ENCODE measurements at places on chromosomes 1 and 21.

- DNase-seq: no peak
These were observed 288.5 kb downstream of the TPR start for GRCh38 chr1:186086583-186086982.

DNA sequence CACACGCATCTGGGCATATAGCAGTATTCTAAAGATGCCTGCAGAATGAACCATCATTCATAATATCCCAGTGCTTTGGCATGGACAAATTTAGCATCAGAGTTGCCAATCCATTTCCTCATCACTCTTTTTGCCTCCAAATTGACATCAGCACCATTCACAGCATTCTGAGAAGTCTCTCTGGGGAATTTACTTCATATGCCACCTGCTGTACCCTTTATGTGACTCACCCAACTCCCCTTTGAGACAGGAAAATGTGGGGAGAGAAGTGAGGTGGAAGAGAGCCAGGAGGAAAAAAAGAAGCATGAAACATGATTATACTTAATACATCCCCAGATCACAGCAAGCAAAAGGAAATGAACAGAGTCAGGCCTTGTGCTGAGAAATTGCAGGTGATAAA lies 37.4 kb downstream of the RAB3B start:
- no peak for DNase-seq

DNA sequence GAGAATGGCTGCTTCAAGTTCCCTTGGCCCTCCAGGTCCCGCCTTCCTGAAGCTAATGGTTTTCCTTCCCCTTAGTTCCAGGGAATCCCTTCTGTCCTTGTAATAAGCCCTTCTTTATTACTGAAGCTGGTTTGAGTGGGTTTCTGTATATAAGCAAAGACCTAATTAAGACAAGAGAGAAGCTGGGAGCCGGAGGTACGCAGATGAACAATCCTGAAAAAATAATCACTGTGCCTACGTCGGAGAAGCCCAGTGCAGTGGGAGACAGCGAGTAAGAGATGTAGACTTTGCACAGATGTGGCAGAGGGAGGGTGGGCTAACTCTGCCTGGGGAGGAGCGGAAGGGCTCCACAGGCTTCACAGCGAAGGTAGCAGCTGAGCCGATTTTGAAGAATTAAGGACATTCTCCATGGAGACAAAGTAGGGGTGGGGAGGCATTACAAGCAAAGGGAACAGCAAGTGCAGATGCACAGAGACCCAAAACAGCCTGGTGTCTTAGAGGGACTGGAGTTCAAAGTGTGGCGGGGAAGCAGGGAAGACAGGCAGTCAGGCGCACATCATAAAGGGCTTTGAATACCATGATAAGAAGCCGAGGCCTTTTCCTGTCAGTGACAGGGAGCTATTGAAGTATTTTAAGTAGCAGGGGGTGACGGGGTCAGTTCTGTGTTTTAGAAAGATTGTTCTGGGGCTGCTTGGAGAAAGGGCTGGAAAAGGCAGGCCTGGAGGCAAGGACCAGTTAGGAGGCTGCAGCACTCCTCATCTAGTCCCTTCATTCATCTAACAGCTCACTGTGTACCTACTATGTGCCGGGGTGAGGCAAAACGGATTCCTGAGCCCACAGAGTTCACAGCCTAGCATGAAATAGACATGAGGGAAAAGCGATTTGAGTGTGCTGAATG lies 6.5 kb downstream of the RIMS3 start:
- no peak for DNase-seq

DNA sequence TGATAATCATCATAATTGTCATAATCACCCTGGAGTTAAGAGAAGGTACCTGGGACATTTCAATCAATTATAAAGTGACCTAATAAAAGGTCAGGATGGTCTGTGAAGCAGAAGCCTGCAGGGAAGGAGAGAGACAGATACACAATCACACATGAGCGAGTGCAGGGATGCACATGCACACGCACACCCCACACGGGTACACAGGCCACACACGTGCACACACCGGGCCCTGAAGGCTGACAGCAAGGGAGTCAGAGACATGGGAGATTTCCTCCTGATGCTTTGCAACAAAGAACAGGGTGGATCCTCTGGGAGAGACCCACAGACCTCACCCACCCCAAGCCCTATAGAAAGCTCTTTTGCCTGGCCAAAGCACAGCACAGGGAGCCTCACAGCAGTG lies 82.3 kb upstream of the ZC3H12A start:
- no peak for DNase-seq

- DNase-seq: no peak
These were observed 78.6 kb downstream of the LAMC1 start for GRCh38 chr1:183101841-183102276.

DNA sequence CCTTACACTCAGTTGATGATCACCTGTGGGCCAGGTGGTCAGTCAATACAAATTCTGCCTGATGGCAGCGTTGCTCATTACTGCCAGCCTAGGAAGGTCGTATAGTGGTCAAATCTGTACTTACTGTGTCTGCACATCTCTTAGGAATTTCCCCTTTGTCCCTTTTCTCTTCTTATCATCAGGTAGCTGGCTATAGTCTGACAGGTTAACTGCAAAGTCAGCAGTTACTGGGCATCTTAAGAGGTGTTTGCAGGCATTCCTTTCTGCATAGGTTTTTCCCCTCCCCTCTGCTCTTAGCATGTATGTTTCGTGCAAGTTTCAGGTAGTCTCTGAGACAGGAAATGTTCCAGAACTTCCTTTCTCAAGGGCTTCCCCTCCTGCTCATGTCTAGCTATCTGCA lies 298.7 kb downstream of the LRRIQ3 start:
- no peak for DNase-seq

DNA sequence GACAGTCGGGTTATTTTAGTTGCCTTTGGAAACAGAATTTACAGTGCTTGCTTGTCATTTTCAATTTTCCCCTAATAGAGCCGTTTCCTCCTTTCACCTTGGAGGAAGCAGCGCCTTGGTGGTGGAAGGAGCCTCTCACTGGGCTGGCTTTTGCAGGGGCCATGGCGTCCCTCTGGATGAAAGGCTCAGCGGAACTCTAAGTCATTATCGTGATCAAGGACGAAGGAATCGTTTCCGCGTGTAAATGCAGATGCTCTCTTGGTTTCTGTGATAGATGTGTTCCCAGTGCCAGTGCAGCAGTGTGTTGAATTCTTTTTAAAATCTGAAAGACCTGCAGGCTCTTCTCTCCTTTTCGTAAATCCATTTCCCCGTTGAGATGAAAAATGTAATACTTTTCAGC lies 126.2 kb upstream of the LMO4 start:
- no peak for DNase-seq

- no peak for DNase-seq
These were observed 145.6 kb downstream of the GDAP2 start for GRCh38 chr1:117783606-117784396.

- no peak for DNase-seq
These were observed 52.6 kb upstream of the SLC35A3 start for GRCh38 chr1:99917214-99917613.

DNA sequence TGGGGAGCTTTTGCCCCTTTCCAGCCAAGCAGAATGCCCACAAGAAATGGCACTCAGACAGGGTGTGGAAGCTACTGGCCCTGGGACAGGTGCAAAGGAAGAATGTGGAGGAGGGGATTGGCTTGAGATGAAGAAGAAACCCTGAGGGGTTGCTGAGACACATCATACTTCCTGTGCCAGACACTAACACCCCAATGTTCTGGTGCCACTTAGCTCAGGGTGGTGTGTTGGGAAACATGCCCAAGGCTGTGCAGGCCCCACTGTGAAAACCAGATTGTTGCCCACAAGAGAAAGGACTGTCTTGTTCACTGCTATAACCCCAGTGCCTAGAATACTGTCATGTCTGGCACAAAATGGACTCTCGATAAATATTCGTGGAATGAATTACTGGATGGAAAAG lies 9.9 kb upstream of the PAQR6 start:
- no peak for DNase-seq

- DNase-seq: no peak
These were observed 33.6 kb downstream of the TYW3 start for GRCh38 chr1:74766579-74766978.

DNA sequence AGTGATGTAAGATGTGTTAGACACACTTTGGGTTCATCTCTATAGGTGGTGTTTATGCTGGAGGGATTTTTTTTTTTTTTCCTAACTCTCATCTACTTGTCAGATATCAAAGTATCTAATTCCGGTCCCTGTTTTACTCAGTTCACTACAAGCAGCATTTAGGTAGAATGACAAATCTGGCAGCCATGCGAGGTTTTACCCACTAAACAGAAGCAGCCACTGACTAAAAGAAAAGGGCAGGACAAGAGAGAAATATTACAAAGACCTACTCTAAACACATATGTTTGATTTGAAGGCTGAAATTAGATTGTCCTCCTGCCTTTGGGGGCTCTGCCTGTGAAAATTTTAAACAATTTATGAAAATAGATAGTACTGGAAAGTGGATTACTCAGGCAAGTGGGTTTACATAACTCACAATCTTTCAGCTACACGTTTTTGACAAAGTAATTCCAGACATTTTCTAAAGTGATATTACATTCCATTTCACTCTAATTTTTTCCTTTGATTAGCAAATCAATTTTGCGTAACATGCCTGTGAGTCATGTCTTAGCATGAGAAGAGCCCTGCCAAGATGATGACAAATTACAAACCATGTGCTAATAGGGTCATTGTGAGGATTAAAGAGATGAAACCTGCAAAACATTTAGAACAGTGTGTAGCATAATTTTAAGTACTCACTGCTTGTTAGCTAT lies 172.6 kb downstream of the PLA2G4A start:
- no peak for DNase-seq

DNA sequence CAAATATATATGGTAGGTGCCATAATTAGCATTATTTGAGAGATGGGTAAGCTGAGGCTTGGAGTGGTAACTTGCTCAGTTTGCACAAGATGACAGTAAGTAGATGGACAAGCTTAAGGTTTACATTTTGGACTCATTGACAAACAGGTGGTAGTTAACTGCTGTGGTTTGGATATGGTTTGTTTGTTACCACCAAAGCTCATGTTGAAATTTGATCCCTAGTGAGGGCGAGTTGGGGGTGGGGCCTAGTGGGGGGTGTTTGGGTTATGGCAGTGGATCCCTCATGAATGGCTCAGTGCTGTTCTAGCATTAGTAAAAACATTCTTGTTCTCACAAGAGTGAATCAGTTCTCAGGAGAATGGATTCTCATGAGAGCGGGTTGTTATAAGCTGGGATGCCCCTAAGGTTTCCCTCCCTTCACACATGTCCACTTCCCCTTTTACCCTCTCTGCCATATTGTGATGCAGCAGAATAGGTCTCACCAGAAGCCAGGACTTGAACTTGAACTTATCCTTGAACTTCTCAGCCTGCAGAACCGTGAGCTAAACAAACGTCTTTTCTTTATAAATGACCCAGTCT lies 6.6 kb upstream of the PRRX1 start:
- no peak for DNase-seq

GRCh38 chr1:237012788-237013383 lies 8.6 kb upstream of the MT1HL1 start:
- DNase-seq: no peak

DNA sequence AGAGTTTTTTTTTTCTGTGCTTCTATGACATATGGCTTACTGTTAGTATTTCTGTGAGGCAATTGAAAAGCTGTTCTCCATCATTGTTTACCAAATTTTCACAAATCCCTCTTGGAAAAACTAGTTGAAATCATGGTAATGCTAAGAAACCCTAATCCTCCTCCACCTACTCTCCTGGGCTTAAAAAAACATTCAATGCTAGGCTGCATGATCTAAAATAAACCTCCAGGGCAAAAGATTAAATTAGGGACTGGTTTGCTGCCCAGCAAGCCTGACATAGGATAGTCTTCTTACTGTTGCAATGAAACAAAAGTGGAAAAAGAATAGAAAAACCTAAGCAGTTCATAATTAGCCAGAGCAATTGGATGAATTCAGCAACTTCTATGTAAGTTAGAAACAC lies 16.1 kb downstream of the C1orf52 start:
- no peak for DNase-seq

DNA sequence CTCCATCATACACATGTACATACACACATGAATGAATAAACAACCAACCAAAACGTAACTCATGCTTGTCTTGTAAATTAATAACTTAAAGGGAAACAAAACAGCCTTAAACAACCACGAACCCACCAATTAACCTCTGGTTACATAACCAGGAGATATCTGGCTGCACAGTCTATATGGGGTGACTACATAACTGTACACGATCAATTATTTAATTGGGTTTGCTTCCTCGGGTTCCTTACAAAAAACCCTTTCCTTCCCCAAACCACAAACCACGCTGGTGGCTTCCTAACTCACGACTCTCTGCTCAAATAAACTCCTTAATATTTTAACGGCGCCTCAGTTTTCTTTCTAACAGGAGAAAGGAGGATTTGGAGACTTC lies 744 bp downstream of the ZNF670 start:
- DNase-seq: no peak

GRCh38 chr1:224615861-224616755 lies at the start of gene CNIH3:
Gene CNIH3, plus strand, starts transcription at chr1:224616317. Its CDS starts 858 bp downstream, at chr1:224617175.
- DNase-seq: peak; percentile 9

DNA sequence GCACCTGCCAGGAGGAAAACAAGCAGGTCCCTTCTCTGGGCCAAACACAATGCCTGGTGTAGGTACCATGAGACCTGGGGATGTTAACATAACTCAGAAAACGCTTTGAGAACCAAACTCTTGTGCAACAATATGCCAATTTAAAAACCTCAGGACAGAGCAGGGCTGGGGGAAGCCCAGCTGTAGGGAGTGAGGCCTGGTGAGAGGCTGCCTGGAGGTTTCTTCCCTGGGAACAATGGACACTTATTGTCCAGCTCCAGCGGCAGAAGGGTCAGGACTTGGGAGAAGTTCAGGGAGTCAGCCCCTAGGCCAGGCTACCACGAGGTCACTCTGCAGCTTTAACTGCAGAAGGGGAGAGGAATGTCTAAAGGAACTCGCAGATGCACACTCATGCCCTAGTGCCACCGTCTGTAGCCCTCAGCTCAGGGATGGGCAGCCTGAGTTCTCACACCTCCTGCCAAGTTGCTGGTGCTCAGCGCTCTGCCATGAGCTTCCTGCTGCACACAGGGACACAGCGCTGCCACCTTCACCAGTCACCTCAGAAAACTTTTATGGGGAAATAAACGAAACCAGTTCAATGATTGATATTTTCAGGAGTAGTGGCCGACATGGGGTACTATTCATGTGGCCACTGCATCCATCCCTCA lies 8.5 kb downstream of the GPR157 start:
- DNase-seq: no peak

- DNase-seq: no peak
These were observed 214.7 kb downstream of the SDCCAG8 start for GRCh38 chr1:243470502-243470901.

DNA sequence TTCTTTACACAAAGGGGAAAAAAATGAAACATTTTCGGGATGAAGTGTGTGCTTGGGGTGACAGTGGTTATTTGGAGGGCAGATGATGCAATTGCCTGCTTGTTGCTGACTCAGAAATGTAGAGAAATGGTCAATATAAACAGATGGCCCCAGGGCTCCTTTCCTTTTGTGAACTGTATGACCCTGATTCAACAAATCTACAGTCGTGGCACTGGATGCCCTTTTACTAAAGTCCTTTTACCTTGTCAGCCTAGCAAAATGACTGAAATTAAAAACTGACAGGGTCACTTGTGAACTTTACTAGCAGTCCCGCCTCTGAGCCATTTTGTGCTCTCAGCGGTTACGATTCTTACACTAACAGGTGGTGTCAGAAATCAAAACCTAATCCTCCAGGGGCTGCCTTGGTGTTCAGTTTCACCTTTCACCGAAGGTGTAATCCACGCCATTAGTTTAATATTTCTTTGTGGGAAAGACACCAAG lies 49.8 kb downstream of the GREM2 start:
- DNase-seq: no peak
